ENCODE measurements at places on chromosomes 2 and 18.
A peak's percentile ranks its signal among the peaks of the same experiment; 100 is the strongest.

- DNase-seq = peak; percentile 70
- no peaks in the 10 kb centered on the region for H3K36me3 ChIP-seq
- no peak overlapping the region for H3K27ac ChIP-seq
- H3K27me3 ChIP-seq = no peaks in the 10 kb centered on the region
- no peak overlapping the region for H3K4me3 ChIP-seq
Measured at GRCh38 chr2:23673830-23674679, 252.9 kb downstream of the ATAD2B start.

DNA sequence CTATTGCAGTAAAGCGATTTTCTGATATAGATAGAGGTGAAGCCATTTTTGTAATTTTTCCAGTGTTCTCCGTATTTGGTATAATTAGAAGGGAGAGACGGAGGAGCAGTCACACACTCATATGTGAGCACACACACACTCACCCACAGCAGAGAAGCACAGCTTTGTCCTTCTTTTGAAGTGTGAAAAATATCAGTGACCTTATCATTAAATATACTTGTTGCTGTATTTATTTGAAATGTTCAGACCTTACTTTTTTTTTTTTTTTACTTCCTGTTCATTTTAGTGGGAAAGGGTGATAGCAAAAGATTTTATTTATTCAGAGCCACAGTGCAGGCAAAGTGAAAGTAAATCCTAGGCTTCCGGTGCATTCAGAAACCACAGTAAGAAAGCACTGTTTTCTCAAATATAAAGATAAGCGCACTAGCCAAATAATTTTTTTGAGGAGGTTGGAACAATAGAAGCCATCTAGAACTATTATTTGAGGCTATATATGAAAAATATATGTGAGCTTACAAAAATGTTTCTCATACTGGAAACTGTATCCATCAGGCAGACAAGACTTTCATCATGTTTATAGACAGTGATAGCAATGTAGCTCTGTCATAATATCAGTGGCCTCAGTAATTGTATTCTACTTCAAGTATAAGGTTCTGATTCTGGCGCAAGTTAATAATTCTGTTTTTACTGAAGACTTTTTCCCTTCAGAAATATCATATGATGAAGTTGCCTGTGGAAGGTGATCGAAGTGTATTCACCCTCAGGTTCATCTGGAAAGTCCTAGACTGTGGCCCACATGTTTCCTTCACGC lies 37.2 kb downstream of the TSHZ1 start:
- no peak overlapping the region for H3K4me3 ChIP-seq
- no peak overlapping the region for H3K27ac ChIP-seq
- no peaks in the 10 kb centered on the region for H3K36me3 ChIP-seq
- no peak for DNase-seq
- no peaks in the 10 kb centered on the region for H3K27me3 ChIP-seq

- H3K27ac ChIP-seq = no peak overlapping the region
- H3K4me1 ChIP-seq = peaks cover 15% of the 10 kb centered on the region
- no peak for DNase-seq
- no peak overlapping the region for H3K4me3 ChIP-seq
Measured at GRCh38 chr2:128489526-128490273, 171.0 kb upstream of the HS6ST1 start.

DNA sequence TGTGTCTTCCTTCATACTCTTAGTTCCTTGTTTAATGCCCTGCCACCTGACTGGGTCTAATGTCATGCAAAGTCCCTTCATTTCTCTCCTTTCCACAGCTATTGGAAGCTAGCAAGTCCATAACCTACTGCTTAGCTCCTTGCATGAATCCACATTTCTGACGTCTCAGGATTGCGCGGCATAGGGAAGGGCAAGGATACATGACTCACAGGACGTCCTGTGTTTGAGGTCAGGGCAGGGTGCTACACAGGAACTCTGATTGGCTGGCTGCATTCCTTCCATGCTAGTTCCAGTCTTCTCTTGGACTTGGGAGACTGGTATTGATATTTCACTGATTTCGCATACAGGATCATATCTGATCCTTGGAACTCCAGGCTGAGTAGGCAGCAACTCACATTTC lies 137.9 kb downstream of the CDH2 start:
- no peaks in the 10 kb centered on the region for H3K36me3 ChIP-seq
- no peaks in the 10 kb centered on the region for H3K4me1 ChIP-seq
- DNase-seq = no peak
- no peak overlapping the region for H3K4me3 ChIP-seq
- no peak overlapping the region for H3K27ac ChIP-seq
- no peaks in the 10 kb centered on the region for H3K27me3 ChIP-seq

DNA sequence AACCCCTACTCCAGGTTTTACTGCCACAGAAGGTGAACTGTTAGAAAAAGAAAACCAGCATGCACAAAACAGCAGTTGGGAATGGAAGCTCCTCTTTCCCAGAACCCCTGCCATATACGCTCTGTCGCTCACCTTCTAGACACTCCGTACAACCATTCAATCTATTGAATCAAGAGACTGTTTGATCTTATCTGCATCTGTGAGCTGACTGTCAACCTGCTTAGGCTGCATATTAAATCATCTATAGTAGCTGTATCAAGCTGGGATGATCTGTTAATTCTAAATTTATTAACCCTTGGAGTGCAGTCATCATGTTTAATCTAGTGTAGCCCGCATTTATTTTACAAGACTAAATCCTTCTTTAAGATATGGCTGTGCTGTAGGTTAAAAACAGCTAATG lies 13.6 kb upstream of the BCL11A start:
- no peaks in the 10 kb centered on the region for H3K36me3 ChIP-seq
- H3K27me3 ChIP-seq = peaks cover 1% of the 10 kb centered on the region
- H3K4me3 ChIP-seq = no peak overlapping the region
- H3K27ac ChIP-seq = no peak overlapping the region

DNA sequence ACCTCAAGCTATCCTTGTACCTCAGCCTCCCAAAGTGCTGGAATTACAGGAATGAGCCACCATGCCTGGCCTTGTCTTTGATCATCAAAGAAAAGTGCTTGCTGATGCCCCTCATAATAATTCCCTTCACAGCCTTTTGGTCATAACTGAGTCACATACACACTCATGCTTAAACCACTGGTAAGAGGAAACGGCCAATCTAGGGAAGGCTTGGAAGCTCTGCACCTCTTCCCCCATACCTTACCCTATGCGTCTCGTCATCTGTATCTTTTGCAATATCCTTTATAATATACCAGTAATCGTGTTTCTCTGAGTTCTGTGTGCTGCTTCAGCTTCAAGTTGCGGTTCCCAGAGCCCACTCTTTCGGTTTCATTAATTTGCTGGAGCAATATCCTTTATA lies 4.8 kb upstream of the RNF138 start:
- no peaks in the 10 kb centered on the region for H3K36me3 ChIP-seq
- H3K27me3 ChIP-seq = no peaks in the 10 kb centered on the region
- no peak for DNase-seq
- peaks cover 3% of the 10 kb centered on the region for H3K4me1 ChIP-seq

DNA sequence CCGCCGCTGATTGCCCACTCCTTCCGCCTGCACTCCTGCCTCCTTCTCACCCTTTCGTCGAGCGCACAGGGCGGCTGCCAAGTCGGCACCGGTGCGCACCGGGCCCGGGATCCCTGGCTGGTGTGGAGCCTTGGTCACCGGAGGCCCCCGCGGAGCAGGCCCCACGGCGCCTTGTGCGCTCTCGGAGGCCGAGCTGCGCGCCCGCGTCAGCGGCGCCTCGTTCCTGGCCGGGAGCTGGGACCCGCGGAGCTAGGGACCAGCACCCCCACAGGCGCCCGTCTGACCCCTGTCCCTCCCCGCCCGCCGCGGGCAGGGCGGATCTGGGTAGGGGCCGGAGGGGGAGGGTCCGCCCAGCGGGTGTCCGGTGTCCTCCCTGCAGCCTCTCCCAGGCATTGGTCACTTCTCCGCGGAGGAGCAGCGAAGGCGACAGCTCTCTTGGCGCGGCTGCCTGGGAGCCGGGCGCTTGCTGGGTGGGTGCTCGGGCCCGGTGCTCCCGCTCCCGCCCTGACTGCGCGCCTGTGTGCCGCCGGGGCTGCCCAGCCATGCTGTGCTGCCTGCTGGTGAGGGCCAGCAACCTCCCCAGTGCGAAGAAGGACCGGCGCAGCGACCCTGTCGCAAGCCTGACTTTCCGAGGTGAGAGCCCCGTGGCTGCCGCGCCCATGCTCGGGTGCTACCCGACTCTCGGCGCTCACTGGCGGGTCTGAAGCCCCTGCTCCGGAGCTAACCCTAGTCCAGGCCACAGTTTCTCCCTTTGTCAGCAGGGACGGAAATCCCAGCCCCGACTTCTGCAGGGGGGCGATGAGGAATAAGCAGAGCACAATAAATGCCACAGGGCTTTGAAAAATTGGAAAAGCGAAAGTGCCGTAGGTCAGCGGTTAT lies 13.2 kb downstream of the DYSF start:
- no peak overlapping the region for H3K27ac ChIP-seq
- H3K4me1 ChIP-seq = peaks cover 4% of the 10 kb centered on the region
- peak overlapping the region; percentile 51 for H3K4me3 ChIP-seq
- no peaks in the 10 kb centered on the region for H3K36me3 ChIP-seq

- no peaks in the 10 kb centered on the region for H3K27me3 ChIP-seq
- H3K36me3 ChIP-seq = no peaks in the 10 kb centered on the region
- H3K4me3 ChIP-seq = no peak overlapping the region
- no peaks in the 10 kb centered on the region for H3K4me1 ChIP-seq
- H3K27ac ChIP-seq = no peak overlapping the region
Measured at GRCh38 chr2:49309461-49309860, 155.1 kb upstream of the FSHR start.

DNA sequence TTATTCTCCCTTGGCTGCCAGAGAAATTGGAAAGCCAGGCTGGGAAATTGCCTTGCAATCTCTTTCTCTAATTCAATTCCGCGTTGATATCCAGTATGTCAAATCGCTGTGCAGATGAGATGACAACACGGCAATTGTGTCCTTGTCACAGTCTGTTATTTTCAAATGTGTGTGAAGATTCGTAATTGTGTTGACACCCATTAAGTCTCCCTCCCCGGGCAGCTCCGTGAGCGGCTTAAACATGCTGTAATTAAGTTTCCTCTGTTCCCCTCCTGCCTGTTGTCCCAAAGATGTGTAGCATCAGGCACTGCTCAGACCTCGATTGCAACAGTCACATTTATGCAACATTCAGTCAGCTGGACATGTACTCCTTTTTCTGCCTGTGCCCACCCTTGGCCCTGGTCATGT lies 209.5 kb downstream of the LPIN1 start:
- no peak overlapping the region for H3K4me3 ChIP-seq
- no peaks in the 10 kb centered on the region for H3K4me1 ChIP-seq
- DNase-seq = no peak
- H3K27me3 ChIP-seq = no peaks in the 10 kb centered on the region

GRCh38 chr18:33573193-33573592 lies 4.8 kb upstream of the ASXL3 start:
- H3K4me3 ChIP-seq = no peak overlapping the region
- H3K4me1 ChIP-seq = no peaks in the 10 kb centered on the region
- H3K36me3 ChIP-seq = no peaks in the 10 kb centered on the region
- H3K27ac ChIP-seq = no peak overlapping the region
- no peak for DNase-seq
- peaks cover 10% of the 10 kb centered on the region for H3K27me3 ChIP-seq

GRCh38 chr2:96153991-96154431 lies 8.8 kb upstream of the DUSP2 start:
- H3K4me3 ChIP-seq = no peak overlapping the region
- no peak for DNase-seq
- no peaks in the 10 kb centered on the region for H3K27me3 ChIP-seq
- peaks cover 20% of the 10 kb centered on the region for H3K4me1 ChIP-seq
- H3K36me3 ChIP-seq = no peaks in the 10 kb centered on the region
- H3K27ac ChIP-seq = no peak overlapping the region

GRCh38 chr2:8120506-8120860 lies 561.4 kb upstream of the ID2 start:
- no peaks in the 10 kb centered on the region for H3K36me3 ChIP-seq
- DNase-seq = no peak
- no peaks in the 10 kb centered on the region for H3K27me3 ChIP-seq
- no peaks in the 10 kb centered on the region for H3K4me1 ChIP-seq
- H3K4me3 ChIP-seq = no peak overlapping the region
- H3K27ac ChIP-seq = no peak overlapping the region

- no peak overlapping the region for H3K27ac ChIP-seq
- DNase-seq = no peak
- no peaks in the 10 kb centered on the region for H3K36me3 ChIP-seq
- no peaks in the 10 kb centered on the region for H3K27me3 ChIP-seq
Measured at GRCh38 chr2:156480376-156480775, 44.2 kb downstream of the GPD2 start.

GRCh38 chr18:38250971-38251370 lies 685.4 kb upstream of the CELF4 start:
- no peak overlapping the region for H3K4me3 ChIP-seq
- no peak overlapping the region for H3K27ac ChIP-seq
- H3K27me3 ChIP-seq = no peaks in the 10 kb centered on the region
- peaks cover 3% of the 10 kb centered on the region for H3K4me1 ChIP-seq
- no peaks in the 10 kb centered on the region for H3K36me3 ChIP-seq
- no peak for DNase-seq

- H3K36me3 ChIP-seq = no peaks in the 10 kb centered on the region
- no peaks in the 10 kb centered on the region for H3K4me1 ChIP-seq
- DNase-seq = peak; percentile 86
- H3K4me3 ChIP-seq = no peak overlapping the region
Measured at GRCh38 chr2:127197475-127198385, 22.4 kb downstream of the CYP27C1 start.

GRCh38 chr18:62569081-62569655 lies 46.3 kb downstream of the ZCCHC2 start:
- no peaks in the 10 kb centered on the region for H3K36me3 ChIP-seq
- no peak for DNase-seq
- no peaks in the 10 kb centered on the region for H3K4me1 ChIP-seq
- H3K27me3 ChIP-seq = no peaks in the 10 kb centered on the region

- H3K4me1 ChIP-seq = no peaks in the 10 kb centered on the region
- no peaks in the 10 kb centered on the region for H3K36me3 ChIP-seq
- no peak for DNase-seq
- H3K27ac ChIP-seq = no peak overlapping the region
Measured at GRCh38 chr2:118269408-118270051, 181.3 kb downstream of the INSIG2 start.

- no peaks in the 10 kb centered on the region for H3K27me3 ChIP-seq
- DNase-seq = no peak
- no peaks in the 10 kb centered on the region for H3K36me3 ChIP-seq
- H3K4me1 ChIP-seq = no peaks in the 10 kb centered on the region
Measured at GRCh38 chr2:141393214-141393545, 737.6 kb downstream of the LRP1B start.

GRCh38 chr2:47221946-47222345 lies 66.8 kb upstream of the STPG4 start:
- peaks cover 4% of the 10 kb centered on the region for H3K4me1 ChIP-seq
- DNase-seq = no peak
- H3K4me3 ChIP-seq = no peak overlapping the region
- no peaks in the 10 kb centered on the region for H3K27me3 ChIP-seq

Measured in H1 (cell line).